ENCODE measurements at places on chromosomes 5 and 9.

- DNase-seq: no peak
Observed at GRCh38 chr5:56303511-56303910, 70.4 kb upstream of the ANKRD55 start.

GRCh38 chr5:36613771-36614656 is 7.6 kb downstream of the SLC1A3 start:
- no peak for DNase-seq

DNA sequence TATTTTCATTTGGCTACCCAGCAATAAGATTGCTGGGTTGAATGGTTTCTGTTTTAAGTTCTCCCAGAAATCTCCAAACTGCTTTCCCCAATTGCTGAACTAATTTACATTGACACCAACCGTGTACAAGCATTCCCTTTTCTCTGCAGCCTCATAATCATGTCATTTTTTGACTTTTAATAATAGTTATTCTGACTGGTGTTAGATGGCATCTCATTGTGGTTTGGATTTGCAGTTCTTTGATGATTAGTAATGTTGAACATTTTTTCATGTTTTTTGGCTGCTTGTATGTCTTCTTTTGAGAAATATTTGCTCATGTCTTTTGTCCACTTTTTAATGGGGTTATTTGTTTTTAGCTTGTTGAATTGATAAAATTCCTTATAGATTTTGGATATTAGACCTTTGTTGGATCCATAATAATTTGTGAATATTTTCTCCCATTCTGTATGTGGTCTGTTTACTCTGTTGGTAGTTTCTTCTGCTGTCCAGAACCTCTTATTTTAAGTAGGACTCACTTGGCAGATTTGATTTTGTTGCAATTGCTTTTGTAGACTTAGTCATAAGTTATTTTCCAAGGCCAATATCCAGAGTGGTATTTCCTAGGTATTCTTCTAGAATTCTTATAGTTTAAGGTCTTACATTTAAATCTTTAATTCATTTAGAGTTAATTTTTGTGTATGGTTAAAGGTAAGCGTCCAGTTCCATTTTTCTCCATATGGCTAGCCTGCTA is 793.7 kb downstream of the BRINP1 start:
- DNase-seq: no peak

- no peak for DNase-seq
Observed at GRCh38 chr5:5752844-5753243, 330.4 kb downstream of the ICE1 start.
